ENCODE measurements at places on chromosomes 3 and 15. TPM values are rescaled to one million over a fixed set of nuclear protein-coding genes. Genes with fewer than 3 reads are reported as not detected.

Gene GHSR
- not detected for total RNA-seq

Gene GPR149
- total RNA-seq = not detected

Gene RBMS3
- total RNA-seq = 0.22 TPM

GRCh38 chr3:37324131-37324530 lies 149.7 kb upstream of the LRRFIP2 start:
- no peaks in the 10 kb centered on the region for H3K4me1 ChIP-seq
- DNase-seq = no peak

DNA sequence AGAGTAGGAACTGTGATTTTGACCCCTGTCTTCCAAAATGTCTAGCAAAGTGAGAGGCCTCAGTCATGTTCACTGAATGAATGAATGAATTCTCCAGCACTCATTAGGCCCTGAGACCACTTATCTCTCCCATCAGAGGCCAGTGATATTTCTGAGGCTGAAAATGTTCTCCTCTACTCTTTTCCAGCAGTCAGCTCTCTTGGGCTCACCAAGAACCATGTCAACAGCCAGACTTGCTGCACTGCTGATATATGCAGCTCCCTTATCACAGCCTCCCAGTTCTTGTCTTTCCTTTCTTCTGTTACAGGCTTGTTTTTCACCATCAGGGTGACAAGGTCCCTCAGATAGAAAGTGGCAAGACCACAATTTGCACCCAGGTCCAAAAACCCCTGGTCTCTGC lies 28.7 kb upstream of the MFSD1 start:
- no peaks in the 10 kb centered on the region for H3K4me1 ChIP-seq
- H3K27ac ChIP-seq = no peak overlapping the region
- H3K36me3 ChIP-seq = no peaks in the 10 kb centered on the region
- DNase-seq = no peak

GRCh38 chr3:125194849-125195601 lies 17.5 kb downstream of the SLC12A8 start:
- no peak for DNase-seq
- H3K27me3 ChIP-seq = no peaks in the 10 kb centered on the region
- H3K36me3 ChIP-seq = no peaks in the 10 kb centered on the region
- no peaks in the 10 kb centered on the region for H3K4me1 ChIP-seq
- no peak overlapping the region for H3K4me3 ChIP-seq
- H3K27ac ChIP-seq = no peak overlapping the region

DNA sequence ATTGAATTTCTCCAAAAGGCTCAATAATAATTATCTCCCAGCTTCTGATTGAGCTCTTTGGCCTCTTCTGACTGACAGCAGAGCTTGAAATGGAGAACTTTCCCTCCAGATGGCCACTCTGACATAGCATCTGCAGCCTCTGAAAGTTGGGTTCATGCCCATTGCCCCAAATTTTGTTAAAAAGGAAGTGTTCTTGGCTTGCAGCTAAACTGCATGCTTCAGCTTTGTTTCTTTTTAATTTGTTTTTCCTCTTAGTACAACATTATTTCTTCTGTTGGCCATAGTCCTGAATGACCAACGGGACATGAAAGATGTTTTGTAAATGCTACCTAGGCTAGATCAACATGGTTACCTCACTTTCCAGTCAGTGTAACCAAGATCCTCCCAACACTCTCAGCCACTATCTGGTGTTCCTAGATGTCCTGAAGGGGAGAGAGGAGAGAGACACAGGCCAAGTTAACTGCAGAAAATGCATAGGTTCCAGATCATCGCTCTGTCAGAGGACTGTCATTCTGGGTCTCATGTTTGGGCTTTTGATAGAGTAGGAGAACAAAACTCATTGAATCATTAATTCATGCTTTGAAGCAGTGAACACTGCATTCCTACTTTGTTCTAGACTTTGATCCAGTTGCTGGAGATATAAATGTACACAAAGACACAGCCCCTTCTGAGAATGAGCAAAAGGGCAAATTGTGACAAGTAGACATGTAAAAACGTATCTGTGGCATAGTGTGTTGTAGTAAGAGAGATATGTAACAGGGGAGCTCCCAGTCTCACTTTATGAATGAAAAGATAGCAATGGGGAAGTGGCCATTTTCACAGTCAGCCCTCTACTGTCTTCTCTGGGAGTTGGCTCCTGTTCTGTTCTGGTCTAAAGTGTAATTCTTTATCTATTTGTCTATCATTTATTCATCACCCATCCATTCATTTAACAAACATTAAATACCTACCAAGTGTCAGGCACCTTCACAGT lies 156.2 kb downstream of the ZNF621 start:
- H3K4me3 ChIP-seq = no peak overlapping the region
- DNase-seq = no peak
- no peaks in the 10 kb centered on the region for H3K27me3 ChIP-seq
- no peak overlapping the region for H3K27ac ChIP-seq
- H3K4me1 ChIP-seq = no peaks in the 10 kb centered on the region
- H3K36me3 ChIP-seq = no peaks in the 10 kb centered on the region

DNA sequence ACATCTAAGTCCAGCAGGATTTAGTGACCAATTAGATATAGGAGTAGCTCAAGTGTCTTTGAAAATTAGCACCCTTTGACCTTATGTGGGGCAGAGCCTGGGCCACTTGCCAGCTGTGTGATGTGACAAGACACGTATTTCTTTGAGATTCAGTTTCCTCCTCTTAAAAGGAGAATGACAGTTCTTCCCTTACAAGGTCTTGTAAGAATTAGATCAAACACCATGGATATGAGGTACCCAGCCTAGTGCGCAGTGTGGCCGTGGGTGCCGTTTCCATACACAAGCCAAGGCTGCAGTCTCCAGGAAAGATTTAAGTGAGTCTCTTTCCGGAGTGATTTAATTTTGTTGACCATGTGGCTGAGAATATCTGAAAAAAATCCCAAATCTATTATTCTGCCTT lies 46.3 kb downstream of the ARHGAP31 start:
- no peaks in the 10 kb centered on the region for H3K27me3 ChIP-seq
- H3K4me1 ChIP-seq = no peaks in the 10 kb centered on the region
- no peak overlapping the region for H3K27ac ChIP-seq
- no peaks in the 10 kb centered on the region for H3K36me3 ChIP-seq
- DNase-seq = no peak
- H3K4me3 ChIP-seq = no peak overlapping the region

- no peaks in the 10 kb centered on the region for H3K4me1 ChIP-seq
- H3K36me3 ChIP-seq = no peaks in the 10 kb centered on the region
- no peak overlapping the region for H3K27ac ChIP-seq
- no peak for DNase-seq
These were observed 98.8 kb upstream of the TNFAIP8L3 start for GRCh38 chr15:51193526-51193925.

- no peak for DNase-seq
- H3K36me3 ChIP-seq = no peaks in the 10 kb centered on the region
- H3K27me3 ChIP-seq = no peaks in the 10 kb centered on the region
These were observed 695.4 kb downstream of the FHIT start for GRCh38 chr3:60555686-60556354.

All from CD8-positive, alpha-beta memory T cell (primary cell).